Cardiac muscle cell (in vitro differentiated cells and primary cell): ENCODE measurements at places on chromosomes 2 and 18.

- peak; percentile 59 for DNase-seq
Measured at GRCh38 chr2:152336854-152337510, 2.0 kb downstream of the FMNL2 start.

DNA sequence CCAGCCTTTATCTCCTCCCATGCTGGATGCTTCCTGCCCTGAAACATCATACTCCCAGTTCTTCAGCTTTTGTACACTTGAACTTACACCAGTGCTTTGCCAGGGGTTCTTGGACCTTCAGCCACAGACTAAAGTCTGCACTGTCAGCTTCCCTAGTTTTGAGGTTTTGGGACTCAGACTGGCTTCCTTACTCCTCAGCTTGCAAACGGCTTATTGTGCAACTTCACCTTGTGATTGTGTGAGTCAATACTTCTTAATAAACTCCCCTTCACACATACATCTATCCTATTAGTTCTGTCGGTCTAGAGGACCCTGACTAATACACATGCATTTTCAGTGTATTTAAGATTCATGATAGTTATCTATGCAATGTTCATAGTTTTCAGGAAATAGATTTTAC, 35.8 kb upstream of the ZNF804A start:
- peak; percentile 0 for DNase-seq

DNA sequence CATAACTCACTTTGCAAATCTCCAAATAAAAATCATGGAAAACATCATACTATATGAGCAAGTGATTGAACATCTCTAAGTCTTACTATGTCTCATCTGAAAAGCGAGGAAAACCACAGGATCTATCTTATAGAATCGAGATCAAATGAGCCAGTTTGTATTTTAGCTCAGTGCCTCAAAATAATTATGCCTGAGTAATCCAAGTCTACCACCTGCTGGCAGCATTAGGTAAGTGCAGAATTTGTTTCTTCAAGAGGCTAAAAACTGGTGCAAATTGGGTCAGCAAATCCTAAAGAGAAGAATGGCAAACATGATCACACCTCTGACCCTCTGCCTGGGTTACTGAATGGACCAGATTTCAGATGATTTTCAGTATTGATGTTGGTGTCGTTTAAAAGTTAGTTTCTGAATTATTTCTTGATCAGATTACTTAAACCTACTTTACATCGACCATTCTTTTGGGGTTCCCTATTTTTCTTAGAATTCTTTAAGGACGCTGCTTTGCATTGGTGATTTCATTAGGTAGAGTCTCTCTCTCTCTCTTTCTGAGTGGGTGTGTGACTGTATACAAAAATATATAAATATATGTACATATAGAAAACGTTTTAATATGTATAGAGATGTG, 12.7 kb upstream of the FHOD3 start:
- peak; percentile 82 for DNase-seq

DNA sequence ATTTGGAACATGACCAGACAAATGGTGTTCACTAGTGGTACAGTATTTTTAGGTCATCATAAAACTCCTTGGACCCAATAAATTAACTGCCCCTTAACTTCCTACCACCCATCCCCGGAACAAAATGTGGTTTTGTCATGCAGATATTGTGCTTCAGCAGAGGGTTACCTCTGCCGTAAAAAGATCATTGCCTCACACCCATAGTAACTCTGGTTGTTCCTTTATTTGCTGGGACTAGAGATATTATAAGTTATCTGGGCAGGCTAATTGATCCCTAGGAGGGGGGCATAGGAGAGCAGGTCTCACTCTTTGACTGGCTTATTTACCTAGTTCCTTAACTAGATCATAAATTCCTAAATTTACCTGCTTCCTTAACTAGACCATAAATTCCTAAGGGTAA, 1343.9 kb upstream of the CHAC2 start:
- no peak for DNase-seq

GRCh38 chr18:5840547-5840946, 54.8 kb downstream of the TMEM200C start:
- no peak for DNase-seq

GRCh38 chr18:48356151-48356745, 52.9 kb downstream of the ZBTB7C start:
- DNase-seq = no peak

GRCh38 chr2:173545364-173545763, 190.7 kb downstream of the CDCA7 start:
- DNase-seq = no peak

- no peak for DNase-seq
Measured at GRCh38 chr18:75100832-75101630, 107.9 kb downstream of the PTGR3 start.

- DNase-seq = no peak
Measured at GRCh38 chr2:23399674-23400261, 14.8 kb downstream of the KLHL29 start.

DNA sequence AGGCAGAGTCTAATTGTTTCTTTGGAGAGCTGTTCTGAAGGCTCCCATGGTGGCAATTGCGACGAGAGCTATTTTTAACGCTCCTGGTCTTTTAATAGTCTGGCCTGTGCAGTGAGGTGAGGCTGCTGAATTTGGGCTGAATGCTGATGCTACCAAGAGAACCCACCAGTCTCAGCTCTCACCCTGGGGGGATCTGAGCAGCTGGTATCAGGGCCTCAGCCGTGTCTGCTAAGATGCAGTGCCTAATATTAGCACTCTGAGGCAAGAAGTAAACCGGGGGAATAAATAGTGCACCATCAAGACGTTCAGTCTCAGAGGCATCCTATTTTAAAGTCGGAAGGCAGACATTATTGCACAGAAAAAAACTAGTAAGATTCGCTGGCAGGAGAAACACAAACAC, 214.8 kb upstream of the PID1 start:
- DNase-seq = peak; percentile 49

GRCh38 chr18:31990823-31991222, 27.8 kb upstream of the RNF125 start:
- DNase-seq = no peak

- no peak for DNase-seq
Measured at GRCh38 chr18:11994703-11995444, 13.6 kb downstream of the IMPA2 start.

- DNase-seq = no peak
Measured at GRCh38 chr2:227010433-227010832, 153.6 kb downstream of the COL4A4 start.

DNA sequence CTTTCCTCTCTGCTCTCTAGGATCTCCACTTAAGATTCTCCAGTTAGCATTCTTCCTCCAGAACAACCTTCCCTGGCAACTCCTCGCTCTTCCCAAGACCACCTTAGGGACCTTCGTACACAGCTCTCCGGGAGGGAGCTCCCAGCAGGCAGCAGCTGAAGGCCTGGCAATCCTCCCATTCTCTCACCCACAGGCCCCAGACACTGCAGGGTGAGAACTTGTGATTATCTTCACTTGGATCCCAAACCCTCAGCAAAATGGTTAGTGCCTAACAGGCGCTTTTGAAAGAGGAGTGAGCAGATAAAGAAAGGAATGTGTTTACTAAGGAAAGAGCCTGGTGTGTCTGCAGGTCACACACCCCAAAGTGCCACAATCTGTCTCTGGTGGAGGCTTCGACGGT, 83.8 kb upstream of the SNTG2 start:
- DNase-seq = peak; percentile 50
